RCC 7860 (cell line): ENCODE measurements at places on chromosomes 13 and 19.

DNA sequence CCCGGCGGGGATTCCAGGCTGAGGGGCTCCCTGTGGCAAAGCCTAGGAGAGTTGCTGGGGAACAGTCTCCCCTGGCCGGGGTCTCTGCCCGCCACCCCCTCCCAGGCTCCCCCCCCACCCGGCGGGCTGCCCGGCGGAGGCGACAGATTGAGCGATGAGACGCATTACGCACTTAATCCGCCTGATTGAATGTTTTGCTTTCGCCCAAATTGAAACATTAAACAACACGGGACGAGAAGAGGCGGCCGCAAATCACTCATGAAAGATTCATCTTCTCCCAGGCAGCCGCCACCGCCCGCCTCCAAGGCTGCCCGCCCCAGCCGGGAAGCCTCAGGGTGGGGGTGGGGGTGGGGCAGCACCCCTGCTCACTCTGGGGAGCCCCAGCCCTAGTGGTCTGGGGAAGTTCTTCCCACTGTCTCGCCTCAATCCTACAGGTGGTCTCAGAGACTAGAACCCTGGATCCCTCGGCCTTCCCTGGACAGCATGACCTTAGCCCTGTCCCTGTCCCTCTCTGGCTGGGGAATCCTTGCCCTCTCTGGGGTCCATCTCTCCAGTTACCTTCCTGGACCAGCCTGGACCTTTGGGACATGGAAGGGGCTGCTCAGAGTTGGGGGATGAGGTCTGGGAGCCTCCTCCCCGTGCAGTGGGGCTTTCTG lies 7.6 kb upstream of the ERFL start:
- DNase-seq: no peak

GRCh38 chr13:98393873-98394272 lies 183.0 kb downstream of the STK24 start:
- no peak for DNase-seq

GRCh38 chr19:5369962-5370367 lies 29.4 kb upstream of the PTPRS start:
- DNase-seq: no peak

DNA sequence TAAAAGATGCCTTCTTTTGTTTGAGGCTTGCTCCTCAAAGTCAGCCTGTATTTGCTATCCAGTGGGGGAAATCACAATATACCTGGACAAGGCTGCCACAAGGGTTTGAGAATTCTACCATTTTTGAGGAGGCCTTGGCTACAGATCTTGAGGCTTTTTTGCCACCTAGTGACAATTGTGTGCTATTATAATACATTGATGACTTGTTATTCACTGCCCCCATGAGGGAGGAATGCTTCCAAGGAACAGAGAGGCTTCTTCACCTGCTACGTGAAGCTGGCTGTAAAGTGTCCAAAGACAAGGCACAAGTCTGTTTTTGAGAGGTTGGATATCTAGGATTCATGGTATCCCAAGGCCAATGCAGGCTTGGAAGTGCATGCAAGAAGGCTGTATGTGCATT lies 72.5 kb downstream of the ZNF708 start:
- no peak for DNase-seq

- no peak for DNase-seq
Observed at GRCh38 chr13:80151016-80151415, 189.9 kb downstream of the SPRY2 start.

DNA sequence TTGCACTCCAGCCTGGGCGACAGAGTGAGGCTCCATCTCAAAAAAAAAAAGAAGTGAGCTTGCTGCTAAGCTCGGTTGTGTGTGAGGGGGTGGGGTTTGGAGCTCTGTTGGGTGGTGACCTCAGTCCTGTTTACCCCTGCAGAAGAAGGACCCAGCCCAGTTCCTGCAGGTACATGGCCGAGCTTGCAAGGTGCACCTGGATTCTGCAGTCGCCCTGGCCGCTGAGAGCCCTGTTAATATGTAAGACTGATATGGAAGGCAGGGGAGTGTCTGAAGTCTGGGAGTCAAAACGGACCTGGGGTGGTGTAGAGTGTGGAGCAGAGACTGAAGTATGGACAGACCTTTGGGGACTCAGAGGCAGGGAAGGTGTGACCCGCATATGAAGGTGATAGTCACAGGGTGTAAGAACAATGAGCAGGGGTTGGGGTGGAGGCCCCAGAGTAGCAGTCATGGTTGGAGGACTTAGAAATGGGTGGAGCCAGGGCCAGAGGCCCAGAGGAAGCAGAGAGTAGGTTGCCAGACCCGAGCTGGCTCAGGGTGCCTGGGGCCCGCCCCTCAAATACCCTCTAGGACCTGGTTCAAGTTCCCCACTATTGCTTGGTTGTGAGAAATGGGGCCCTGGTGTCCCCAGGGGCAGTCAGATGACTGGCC lies 13.2 kb downstream of the CLASRP start:
- no peak for DNase-seq

GRCh38 chr19:14369399-14370168 lies 11.7 kb upstream of the ADGRE5 start:
- DNase-seq: no peak

- peak; percentile 45 for DNase-seq
Observed at GRCh38 chr19:38015216-38015615, 108.2 kb downstream of the SIPA1L3 start.

DNA sequence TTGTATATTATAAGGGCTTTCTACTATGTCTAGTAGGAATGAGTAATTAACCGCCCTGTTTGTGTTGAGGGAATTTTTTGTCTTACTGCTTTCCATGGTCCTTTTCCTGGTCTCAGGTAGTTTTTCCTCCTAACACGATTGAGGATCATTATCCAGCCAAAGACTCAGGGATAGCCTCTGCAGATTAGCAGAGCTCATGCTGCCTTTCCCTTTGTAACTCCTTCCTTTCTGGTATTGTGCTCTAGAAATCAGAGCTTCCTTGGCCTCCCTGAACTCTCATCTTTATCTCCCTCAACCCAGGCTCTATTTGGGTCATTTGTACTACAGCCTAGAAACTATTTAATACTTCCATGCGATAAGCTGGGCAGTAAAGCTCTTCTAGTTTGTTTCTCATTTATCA lies 142.1 kb downstream of the PDS5B start:
- DNase-seq: no peak

GRCh38 chr19:18946918-18947317 lies 5.9 kb upstream of the HOMER3 start:
- DNase-seq: no peak

DNA sequence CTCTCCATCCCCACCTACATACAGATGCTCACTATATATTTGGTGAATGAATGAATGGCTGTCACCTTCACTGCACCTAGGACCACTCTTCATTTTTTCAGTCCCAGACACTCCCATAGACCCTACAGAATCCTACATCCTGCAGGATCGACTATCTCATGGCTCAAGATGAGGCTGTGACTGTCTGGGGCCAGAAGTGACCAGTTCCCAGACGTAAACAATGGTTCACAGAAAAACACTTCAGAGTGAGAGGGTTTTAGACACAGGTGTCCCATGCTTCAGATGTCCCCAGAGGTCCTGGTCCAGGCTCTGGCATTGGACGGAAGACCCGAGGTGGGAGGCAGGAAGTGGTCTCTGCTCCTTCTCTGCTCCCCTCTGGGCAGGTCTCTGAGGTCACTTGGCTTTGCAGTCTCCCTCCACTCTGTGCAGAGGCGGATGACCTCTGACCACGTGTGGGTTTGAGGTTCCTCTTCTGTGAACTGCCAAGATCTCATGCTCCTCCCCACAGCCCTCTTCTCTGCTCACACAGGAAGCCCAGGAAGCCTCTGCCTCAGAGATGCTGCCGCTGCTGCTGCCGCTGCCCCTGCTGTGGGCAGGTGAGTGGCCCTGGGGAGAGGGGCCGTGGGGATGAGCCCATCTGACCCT lies 24.9 kb downstream of the SIGLEC7 start:
- DNase-seq: no peak

GRCh38 chr13:94717916-94718315 lies 5.6 kb upstream of the SOX21 start:
- no peak for DNase-seq

GRCh38 chr13:106916329-106916976 lies 348.5 kb upstream of the ARGLU1 start:
- no peak for DNase-seq

GRCh38 chr19:13505761-13506470 lies 363 bp downstream of the CACNA1A start:
- no peak for DNase-seq

GRCh38 chr19:40550951-40551350 lies 25.7 kb upstream of the SHKBP1 start:
- DNase-seq: no peak

GRCh38 chr13:44365008-44365407 lies 8.6 kb upstream of the SERP2 start:
- peak; percentile 42 for DNase-seq

DNA sequence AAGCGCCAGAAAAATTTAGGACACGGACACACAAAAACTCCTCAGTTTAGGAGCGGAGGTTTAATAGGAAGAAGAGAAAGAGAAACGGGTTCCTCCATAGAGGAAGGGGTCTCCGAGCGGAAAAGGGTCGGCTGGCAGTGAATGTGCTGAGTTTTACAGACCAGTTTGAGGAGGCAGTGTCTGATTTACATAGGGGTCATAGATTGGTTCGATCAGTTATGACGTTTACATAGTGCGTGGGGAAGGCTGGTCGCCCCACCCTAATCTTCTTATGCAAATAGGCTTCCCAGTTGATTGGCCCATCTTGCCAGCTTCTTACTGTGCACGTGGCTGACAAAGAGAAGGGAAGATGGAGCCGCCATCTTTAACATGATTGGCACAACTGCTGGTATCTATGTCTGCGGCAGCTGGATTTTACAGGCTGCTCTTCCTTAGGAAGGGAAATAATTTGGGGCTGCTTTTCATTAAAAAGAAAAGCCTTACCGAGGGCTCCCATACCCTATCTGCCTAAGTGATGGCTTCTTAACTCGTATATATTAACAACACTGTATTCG lies 1.2 kb upstream of the ZNF225 start:
- no peak for DNase-seq
